ENCODE measurements at places on chromosomes 5 and 9.

- DNase-seq: no peak
Measured at GRCh38 chr5:76718381-76718832, 2.5 kb downstream of the F2R start.

GRCh38 chr9:98995059-98995671, 51.5 kb downstream of the COL15A1 start:
- no peak for DNase-seq

- no peak for DNase-seq
Measured at GRCh38 chr9:27554712-27555111, 18.6 kb downstream of the C9orf72 start.

DNA sequence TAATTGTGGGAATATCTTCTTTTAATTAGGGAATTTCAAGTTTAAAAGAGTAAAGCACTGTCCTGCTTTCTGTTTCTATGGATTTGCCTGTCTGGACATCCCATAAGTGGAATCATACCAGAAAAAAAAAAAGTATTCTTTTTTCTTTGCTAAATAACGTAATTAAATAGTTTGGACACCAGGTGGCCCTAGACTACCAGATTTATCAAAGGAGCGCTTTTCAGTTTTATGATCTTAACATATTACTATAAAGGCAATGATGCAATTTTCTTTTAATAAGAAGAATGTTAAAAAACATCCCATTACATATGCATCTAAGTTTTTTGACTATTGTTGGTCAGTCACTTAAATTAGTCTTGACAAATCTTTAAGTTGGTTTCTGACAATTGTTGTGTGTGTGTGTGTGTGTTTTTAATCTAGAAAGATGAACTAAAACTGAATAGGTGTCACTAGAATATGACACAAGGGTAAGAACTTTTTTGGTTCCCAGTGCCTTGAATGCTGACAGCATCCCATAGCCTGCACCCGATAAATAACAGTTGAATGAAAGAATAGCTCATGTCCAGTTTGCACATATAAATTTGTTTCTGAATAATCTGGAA, 49.5 kb downstream of the C5orf22 start:
- DNase-seq: no peak

DNA sequence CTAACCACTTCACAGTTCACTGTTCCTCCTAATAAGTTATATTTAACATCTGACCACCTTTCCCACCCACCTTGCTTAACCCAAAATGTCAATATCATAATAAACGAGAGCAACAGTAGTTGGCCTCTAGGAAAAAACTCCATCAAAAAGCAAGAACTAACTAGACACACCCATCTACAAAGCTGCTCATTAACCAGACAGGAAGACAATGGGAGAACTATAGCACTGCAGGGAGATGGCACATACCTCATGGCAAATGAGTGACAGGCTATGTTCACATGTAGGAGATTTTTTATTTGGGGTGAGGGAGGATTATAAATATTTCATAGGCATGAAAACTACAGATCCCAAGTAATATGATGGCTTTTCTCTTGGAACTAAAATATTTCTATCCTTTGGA, 23.6 kb upstream of the CDK5RAP2 start:
- no peak for DNase-seq

- no peak for DNase-seq
Measured at GRCh38 chr9:131214876-131215275, 61.4 kb downstream of the FAM78A start.

- DNase-seq: no peak
Measured at GRCh38 chr9:93118863-93119702, 15.0 kb downstream of the NINJ1 start.

DNA sequence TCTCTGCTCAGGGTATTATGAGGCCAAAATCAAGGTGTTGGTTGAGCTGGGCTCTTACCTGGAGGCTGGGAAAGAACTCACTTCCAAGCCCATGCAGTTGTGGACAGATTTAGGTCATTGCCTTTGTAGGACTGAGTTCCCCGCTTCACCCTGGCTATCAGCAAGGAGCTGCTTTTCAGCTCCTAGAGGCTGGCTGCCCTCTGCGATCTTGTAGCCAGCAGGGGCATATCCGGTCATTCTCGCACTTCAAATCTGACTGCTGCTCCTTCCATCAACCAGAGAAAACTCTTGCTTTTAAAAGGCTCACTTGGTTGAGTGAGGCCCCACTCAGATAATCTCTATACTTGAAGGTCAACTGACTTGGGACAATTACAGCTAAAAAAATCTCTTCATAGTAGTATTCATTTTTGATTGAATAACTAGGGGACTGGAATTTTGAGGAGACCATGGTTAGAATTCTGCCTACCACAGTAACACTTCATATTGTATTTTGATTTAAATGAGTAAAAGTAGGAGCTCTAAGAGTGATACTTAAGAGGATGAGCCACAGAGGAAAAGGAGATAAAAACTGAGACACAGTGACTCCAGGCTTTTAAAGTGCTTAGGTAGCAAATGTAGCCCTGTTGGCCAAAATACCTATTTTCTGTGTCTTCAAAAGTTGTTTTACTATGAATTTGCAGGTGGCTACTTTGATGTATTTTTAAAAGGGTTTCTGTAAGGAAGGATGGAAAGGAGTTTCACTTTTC, 137.4 kb downstream of the CD180 start:
- no peak for DNase-seq

DNA sequence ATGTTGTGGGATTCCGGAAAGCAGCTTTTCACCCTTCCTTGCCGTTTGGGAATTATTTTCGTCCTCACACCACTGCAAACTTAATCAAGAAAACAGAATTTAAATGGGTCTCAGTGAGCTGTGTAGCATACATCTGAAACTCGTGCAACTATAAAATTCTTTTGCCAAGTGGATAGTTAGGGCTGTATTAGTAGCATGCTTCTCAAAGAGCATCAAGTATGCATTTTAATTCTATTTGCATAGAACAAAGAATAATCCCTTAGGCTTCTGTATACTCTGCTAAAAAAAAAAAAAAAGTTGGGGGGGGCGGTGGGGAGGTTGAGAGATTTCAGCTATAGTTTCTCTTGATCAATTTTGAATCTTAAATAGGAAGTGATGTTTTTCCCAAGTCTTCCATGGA, 11.8 kb upstream of the APBA1 start:
- no peak for DNase-seq

DNA sequence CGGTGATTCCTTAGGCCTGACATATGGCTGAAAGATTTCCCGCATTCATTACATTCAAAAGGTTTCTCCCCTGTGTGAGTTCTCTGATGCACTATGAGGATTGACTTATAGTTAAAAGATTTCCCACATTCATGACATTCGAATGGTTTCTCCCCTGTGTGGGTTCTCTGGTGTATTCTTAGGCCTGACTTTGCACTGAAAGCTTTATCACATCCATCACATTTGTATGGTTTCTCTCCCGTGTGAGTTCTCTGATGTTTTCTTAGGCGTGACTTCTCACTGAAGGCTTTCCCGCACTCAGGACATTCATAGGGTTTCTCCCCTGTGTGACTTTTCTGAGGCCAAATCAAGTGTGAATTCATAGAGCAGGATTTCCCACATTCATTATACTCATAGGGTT, 35.8 kb downstream of the ZNF782 start:
- DNase-seq: no peak

DNA sequence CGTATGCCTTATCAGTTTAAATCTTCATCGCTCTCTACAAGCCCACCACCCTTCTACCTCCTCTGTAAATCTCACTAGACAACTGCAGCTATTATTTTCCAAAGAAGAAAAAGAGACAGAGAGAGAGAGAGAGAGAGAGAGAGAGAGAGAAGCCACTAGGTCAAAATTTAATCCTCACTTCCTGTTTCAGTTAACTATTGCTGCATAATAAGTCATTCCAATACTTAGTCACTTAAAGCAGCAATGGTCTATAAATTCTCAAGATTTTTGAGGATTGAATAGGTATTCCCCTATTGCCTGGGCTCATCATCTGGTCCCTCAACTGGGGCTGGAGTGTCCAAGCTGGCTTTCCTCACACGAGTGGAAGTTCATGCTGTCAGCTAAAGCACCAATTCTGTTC, 68.8 kb downstream of the ITGA1 start:
- no peak for DNase-seq

DNA sequence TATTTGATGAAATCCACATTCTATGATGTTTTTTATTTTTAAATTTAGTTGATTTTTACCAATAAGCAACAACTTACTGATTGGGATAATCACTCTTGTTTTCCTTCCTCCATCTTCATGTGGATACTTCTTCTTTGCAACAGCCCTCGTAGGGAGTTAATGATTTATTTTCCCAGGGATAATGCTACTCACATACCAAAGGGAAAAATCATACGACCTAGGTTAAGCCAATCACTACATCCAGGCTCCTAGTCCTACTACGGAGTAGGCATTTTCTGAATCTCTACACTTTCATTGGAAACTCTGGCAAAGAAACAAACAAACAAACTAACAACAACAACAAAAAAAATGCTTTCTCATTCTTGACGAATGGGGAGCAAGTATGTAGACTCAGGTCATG, 663.4 kb downstream of the PTPRD start:
- DNase-seq: no peak

DNA sequence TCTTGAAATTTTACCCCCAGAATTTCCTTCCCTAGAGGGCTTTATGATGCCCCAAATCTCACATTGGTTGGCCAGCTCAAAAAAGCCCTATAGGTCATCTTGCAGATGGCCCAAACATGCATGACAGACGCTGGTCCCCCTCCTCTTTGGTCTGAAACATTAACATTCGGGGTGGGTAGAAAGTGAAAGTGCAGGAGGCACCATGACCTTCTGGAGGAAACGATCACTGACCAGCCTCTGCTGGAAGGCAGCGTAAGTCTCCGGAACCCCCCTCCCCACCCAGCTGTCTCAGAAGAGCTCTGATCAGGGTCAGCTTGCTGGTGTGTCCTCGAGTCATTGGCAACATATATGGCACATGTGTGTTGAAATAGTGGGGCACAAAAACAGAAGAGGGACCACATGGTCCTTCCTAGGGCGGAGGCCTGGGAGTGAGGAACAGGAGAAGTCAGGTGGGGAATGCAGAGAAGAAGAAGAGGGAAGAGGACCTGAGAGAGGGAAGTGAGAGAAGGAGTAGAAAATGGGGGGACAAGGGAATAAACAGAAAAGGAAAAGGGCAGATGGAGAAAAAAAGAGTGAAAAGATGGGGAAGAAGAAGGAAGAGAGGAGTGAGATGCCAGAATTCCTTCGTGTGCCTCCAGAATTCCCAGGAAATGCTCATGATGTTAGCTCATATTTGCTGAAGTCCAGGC, 46.2 kb downstream of the IL31RA start:
- no peak for DNase-seq

- no peak for DNase-seq
Measured at GRCh38 chr5:116668390-116668789, 93.8 kb upstream of the SEMA6A start.

DNA sequence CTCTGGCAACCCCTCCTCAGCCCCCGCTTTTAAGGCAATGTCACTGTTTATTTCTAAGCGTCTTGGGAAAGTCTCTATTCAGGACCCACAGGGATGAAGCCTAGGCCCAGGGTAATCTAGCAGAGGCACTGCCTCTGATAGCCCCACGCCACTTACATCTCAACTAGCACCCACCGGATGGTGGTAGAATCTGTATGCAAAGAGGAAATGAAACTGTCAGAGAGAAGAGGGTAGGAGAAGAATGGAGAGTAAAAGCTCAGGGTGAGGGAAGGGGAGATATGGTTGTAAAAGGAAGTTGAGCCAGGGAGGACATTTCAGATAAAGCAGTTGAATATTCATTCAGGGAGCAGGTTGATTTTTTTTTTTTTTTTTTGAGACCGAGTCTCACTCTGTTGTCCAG, 3.0 kb downstream of the FRRS1L start:
- DNase-seq: no peak

Measured in NCI-H524 treated with DMSO at 0.1 percent for 48 hours (cell line).